Breast epithelium (tissue), 4 donors: ENCODE measurements at places on chromosomes 4 and X.

- DNase-seq: no peak
These were observed at the start of gene GPC3 for GRCh38 chrX:133985164-133985966. GPC3 (minus strand) TSS chrX:133985594.

GRCh38 chrX:85930099-85930498 is 117.3 kb downstream of the CHM start:
- no peak for DNase-seq

GRCh38 chr4:180058691-180059215 is 2184.4 kb upstream of the TENM3 start:
- no peak for DNase-seq

- no peak for DNase-seq
These were observed 61.0 kb downstream of the ENOPH1 start for GRCh38 chr4:82491251-82491960.

- DNase-seq: no peak
These were observed 175.5 kb downstream of the RAPGEF2 start for GRCh38 chr4:159278399-159278798.
